ENCODE measurements at places on chromosomes 11 and 22.

- DNase-seq = no peak
These were observed 35.4 kb downstream of the PAK1 start for GRCh38 chr11:77438487-77438886.

GRCh38 chr22:38879961-38880360 lies 7.9 kb upstream of the CBX6 start:
- DNase-seq = no peak

DNA sequence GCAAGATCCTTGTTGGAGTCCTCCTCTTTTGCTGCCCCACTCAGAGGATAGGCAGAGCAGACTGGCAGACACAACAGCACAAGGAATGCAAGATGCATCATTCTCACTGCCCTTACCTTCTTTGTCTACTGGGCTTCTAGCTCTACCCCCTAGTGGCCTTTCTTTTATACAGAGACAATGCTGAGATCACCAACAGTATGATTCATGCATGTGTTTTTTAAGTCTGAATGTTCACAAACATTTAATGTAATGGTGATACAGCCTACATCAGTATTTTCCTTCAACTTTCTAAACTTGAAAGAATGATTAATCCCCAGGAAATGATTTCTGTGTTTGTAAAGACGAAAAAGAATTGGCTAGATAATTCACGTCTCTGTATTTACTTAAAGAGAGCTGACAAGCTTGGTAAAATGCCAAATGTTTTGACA lies at the start of gene MMP10:
Gene MMP10 (minus strand): TSS at position 138 of the 428 bp plus-strand sequence. CDS start 37 bp downstream, at position 101.
- no peak for DNase-seq

- no peak for DNase-seq
These were observed 522 bp downstream of the RHOG start for GRCh38 chr11:3840004-3840869.

DNA sequence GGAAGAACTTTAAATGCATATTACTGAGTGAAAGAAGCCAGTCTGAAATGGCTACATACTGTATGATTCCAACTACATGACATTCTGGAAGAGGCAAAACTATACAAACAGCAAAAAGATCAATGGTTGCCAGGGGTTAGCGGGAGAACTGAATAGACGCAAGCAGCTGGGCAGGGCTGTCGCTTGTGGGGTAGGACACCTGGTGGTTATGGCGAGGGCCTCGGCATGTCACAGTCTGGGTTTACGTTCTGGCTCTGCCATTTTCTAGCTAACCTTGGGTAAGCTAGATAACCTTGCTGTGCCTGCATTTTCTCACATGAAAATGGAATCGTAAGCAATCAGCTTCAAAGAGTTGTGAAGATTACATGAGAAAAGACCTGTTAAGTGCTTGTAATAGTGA lies 55.2 kb upstream of the SYT13 start:
- no peak for DNase-seq

- no peak for DNase-seq
These were observed 9.7 kb upstream of the MICAL3 start for GRCh38 chr22:18034076-18034475.

GRCh38 chr22:21047035-21047661 lies 1.4 kb downstream of the LRRC74B start:
- no peak for DNase-seq

GRCh38 chr22:49815641-49816091 lies 12.0 kb downstream of the BRD1 start:
- DNase-seq = no peak

DNA sequence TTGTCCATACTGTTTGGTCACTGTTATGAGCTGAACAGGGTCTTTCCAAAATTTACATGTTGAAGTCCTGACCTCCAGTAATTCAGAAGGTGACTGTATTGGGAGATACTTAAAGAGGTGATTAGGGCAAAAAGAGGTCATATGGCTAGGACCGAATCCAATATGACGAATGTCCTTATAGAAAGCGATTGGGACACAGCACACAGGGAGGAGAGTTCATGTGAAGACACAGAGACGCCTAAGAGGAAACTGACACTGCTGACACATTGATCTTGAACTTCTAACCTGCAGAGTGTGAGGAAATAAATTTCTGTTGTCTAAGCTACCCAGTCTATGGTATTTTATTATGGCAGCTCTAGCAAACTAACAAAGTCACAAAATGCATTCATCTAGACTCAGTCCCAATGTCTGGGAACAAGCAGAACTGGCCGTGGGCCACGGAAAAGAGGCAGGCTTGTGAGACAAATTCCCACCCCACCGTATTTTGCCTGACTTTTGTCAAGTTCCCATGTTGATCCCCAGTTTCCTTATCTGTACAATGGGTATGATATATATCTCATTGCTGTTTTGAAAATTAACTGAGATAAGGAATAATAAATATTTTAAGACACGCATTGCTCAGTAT lies 295.0 kb downstream of the NTM start:
- no peak for DNase-seq

GRCh38 chr11:14578541-14578956 lies 58.4 kb upstream of the PSMA1 start:
- DNase-seq = no peak

- DNase-seq = no peak
These were observed 19.5 kb upstream of the TCF20 start for GRCh38 chr22:42289671-42290541.

DNA sequence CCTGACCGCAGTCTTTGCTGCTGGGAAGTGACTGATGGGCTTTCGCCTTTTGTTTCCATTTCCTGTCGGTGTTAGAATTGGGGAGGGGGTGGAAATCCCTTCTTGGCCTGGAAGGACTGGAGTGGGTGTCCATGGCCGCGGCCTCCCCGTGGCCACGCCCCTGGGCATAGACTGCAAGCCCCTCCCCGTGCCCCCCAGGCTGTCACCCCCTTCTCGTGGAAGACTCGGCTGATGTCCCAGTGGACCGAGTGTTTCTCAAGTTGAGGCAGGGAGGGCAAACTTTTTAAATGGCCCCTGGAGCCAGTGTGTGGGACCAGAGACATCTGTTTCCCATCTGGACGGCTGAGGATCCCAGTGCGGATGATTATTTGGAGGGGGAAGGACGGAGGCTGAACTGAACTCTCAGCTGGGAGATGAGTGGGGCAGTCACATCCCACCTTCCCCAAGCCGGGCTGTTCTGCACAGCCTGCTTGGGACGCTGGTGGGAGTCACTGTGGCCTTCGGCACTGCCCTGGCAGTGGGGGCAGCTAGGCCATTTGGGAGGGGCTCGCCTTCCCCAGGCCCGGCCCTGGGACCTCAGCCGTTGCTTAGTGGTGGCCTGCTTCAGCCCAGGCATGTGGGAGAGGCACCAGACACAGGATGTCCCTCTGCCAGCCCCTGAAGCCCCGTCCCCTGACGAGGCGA lies 1.6 kb downstream of the CD81 start:
- DNase-seq = no peak

DNA sequence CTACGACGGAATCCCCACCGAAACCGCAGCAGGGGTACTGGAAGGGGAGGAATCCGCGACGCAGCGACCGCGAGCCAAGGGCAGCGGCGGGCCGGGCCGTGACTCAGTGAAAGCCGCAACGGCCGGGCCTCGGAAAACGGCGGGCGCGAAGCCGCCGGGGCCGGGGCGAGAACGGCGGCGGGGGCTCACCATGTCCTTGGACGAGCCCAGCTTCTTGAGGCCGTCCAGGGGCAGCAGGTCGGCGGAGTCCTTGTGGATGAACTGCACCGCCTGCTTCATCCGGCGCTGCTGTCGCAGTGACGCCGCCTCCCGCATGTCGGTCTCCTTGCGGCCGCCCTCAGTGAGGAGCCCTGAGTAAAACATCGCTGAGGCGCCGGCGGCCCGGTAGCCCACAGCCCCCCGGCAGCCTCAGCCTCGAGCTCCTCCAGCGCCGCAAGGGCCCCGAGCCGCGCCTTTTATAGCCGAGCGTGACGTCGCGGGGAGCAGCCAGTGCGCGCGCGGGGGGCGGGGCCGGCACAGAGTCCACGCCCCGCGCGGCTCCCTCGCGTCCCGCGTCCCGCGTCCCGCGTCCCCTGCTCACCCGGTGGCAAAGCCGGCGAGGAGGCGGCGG lies at the start of gene NRIP3:
Gene NRIP3 (minus strand): TSS at position 429 of the 610 bp plus-strand sequence. CDS start 66 bp downstream, at position 363.
- peak; percentile 84 for DNase-seq

DNA sequence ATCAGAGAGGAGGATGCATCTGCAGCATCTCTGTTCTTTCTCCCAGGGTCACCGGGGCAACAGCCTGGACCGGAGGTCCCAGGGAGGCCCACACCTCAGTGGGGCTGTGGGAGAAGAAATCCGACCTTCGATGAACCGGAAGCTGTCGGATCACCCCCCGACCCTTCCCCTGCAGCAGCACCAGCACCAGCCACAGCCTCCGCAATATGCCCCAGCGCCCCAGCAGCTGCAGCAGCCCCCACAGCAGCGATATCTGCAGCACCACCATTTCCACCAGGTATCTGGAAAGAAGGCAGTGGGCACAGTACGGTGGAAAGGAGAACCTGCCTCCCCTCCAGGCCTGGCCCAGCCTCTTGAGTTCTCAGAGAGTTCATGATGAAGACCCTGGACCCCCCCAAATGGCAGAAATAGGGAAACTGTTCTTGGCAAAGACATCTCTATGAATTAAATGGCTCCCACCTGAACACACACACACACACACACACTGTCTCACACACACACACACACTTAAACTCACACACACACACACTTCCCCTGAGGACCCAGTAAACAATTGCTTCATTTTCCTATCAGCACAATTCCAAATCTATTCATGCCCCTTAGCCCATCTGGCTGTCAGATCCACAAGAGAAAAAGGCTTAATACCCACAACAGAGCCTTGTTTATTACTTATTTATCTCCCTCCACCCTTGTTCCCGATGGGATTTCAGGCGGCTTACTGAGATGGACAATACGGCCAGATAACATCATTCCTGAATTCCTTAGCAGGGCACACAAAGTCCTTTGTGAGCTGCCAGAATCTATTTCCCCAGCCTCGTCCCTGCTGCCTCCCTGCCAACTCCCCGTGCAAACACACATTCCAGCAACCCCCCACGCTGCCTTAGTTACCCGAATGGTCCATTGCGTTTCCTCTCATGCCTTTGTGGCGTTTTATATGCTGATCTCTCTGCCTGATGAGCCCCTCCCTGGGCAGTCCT lies 8.1 kb downstream of the TMA7B start:
- no peak for DNase-seq

DNA sequence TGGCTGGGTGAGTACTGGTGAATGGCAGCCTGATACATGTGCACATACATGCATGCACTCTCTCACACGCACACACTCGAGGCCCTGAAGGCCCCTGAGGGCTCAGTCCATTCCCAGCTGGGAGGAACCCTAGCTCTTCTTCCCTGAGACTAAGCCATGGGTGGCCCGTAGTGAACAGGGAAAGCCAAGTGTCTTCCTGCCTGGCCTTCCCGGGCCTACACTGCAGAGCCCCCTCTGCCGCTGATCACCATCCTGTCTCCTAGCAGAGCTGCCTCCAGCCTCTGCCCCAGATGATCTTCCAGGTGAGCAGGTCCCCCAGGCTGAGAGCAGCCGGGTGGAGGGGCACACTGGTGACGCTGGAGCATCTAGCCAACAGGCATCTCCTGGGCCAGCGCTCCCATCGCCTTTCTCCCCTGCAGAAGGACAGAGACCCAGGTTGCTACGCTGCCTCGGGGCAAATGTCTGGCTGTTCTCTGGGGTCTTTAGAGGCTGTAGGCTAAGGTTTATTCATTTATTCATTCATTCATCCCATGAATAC lies 57.3 kb downstream of the CD82 start:
- peak; percentile 38 for DNase-seq

- peak; percentile 92 for DNase-seq
These were observed 7.3 kb upstream of the NCF4 start for GRCh38 chr22:36853407-36854099.

DNA sequence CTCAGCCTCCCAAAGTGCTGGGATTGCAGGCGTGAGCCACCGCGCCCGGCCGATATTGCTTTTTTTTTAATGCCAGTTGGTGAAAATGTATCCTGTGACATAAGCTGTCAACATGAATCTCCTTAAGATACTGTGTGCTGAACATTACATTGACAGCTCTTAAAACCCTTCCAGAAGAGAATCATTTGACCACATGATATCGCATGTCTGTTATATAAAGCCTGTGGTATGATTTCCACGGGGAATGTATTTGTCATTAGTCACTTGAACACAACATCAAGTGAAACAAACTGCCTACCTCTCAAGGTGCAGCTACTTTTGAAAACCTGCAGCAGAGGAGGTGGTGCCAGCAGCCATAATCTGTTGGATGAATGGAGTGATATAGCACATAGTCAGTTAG lies 67.0 kb downstream of the BCL2L13 start:
- no peak for DNase-seq

GRCh38 chr11:114774599-114775361 lies 96.5 kb downstream of the NXPE2 start:
- no peak for DNase-seq

GRCh38 chr22:41398921-41399320 lies 17.2 kb downstream of the TEF start:
- DNase-seq = no peak

DNA sequence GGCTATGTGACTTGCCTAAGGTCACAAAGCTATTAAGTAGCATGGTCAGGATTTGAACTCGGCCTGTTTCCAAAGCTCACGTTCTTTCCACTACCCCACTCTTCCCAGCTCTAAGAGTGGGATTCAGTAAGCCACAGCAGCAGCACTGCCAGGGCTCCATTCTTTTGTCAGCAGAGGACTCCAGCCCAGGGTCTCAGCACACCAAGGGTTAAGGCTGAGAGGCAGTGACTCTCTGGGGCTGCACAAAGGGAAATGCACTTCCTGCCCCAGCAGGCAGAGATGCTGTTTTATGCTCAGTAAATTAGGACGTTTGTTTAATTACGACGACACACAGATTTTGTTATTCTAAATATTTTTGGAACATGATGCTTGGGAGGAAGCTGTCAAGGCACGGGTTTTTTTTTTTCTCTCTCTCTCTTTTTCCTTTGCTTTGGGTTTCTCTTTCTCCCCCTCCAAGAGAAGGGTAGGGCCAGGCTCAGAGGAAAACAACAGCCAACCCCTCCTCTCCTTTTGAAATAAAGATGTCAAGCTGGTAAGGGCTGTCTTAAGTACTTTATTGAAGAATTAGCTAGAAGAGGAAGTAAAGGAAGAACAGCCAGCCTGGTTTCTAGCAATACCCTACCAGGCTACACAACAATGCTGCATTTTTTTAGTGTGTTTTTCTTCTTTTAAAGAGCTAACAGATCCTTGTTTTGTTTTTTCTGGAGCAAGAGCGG lies 2.8 kb downstream of the MYH9 start:
- DNase-seq = no peak

GRCh38 chr22:31569126-31569525 lies 72.8 kb downstream of the SFI1 start:
- DNase-seq = no peak

- DNase-seq = no peak
These were observed 57.2 kb downstream of the WNT11 start for GRCh38 chr11:76148941-76149613.

Data from upper lobe of right lung (tissue), 1 donor.